ENCODE measurements at places on chromosomes 12 and 14.

- no peak for DNase-seq
These were observed 14.2 kb downstream of the BLTP3B start for GRCh38 chr12:100128512-100128908.

GRCh38 chr14:59190372-59190771 lies 1.9 kb downstream of the DAAM1 start:
- DNase-seq = no peak

DNA sequence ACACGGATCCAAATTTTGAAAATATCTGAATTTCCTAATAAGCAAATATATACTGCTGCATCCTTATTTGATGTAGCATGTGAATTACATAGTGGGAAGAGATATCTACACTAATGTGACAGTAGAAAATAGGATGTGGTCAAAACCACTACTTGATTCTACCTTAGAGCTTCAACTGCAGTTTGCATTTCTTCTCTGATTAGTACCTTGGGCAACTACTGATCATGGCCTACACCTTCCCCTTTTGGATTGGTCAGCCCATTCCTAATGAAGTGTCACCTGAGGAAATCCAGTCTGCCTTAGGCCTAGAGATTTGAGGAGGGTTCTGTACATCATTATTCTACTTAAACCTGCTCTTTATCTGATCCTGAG lies 10.7 kb downstream of the LLPH start:
- DNase-seq = no peak

DNA sequence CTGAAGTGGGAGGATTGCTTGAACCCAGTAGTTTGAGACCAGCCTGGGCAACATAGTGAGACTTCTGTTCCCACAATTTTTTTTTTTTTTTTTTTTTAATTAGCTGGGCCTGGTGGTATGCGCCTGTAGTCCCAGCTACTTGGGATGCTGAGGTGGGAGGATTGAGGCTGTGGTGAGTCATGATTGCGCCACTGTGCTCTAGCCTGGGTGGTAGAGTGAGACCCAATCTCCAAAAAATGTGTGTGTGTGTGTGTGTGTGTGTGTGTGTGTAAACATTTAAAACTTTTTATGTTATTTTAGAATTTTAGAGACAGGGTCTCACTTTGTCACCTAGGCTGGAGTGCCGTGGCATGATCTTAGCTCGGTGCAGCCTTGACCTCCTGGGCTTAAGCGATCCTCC lies 6.8 kb downstream of the PPP1R36 start:
- no peak for DNase-seq

Data from T-helper 9 cell (primary cell).